Epithelial cell of alveolus of lung (primary cell): ENCODE measurements at places on chromosomes 7 and 10. TPM values are rescaled to one million over a fixed set of nuclear protein-coding genes. Genes with fewer than 3 reads are reported as not detected.

Gene ZNF655
- 29.2 and 89.8 TPM in 2 replicates for total RNA-seq

Gene RTKN2
- 1.7 and 2.7 TPM in 2 replicates for total RNA-seq

Gene AGBL3
- total RNA-seq, result 0.52 and 0.64 TPM in 2 replicates

Gene ALOX5
- under 0.01 and 0.08 TPM in 2 replicates for total RNA-seq

Gene ZNF716
- total RNA-seq, result not detected in 2 replicates

Gene KCND2
- total RNA-seq, result 1.7 and 2.6 TPM in 2 replicates

Gene ITGB8
- 6.7 and 39.1 TPM in 2 replicates for total RNA-seq

Gene STEAP1B
- 4.4 and 9.4 TPM in 2 replicates for total RNA-seq

Gene ELFN1
- under 0.01 TPM in 1 of 2 replicates, not detected in the other for total RNA-seq

Gene RNF148
- not detected in 2 replicates for total RNA-seq

Gene WNT2
- 0.13 and 42.6 TPM in 2 replicates for total RNA-seq

Gene OPN4
- total RNA-seq, result not detected in 2 replicates

Gene LIPK
- total RNA-seq, result not detected in 2 replicates

Gene SLC39A12
- not detected in 2 replicates for total RNA-seq

Gene FAM180A
- 3.6 TPM in 1 of 2 replicates, not detected in the other for total RNA-seq

Gene LRRTM3
- total RNA-seq, result 0.13 TPM in 1 of 2 replicates, not detected in the other

Gene PPA1
- total RNA-seq, result 122 and 169 TPM in 2 replicates

Gene BRAT1
- total RNA-seq, result 31.6 and 33.6 TPM in 2 replicates

Gene BLOC1S2
- total RNA-seq, result 32.7 and 60.9 TPM in 2 replicates

Gene GAD2
- not detected in 2 replicates for total RNA-seq

Gene C10orf67
- total RNA-seq, result 0.13 TPM in 1 of 2 replicates, not detected in the other

Gene OR2A42
- total RNA-seq, result not detected in 2 replicates

Gene LGI1
- total RNA-seq, result not detected in 2 replicates

Gene PKD2L1
- total RNA-seq, result not detected in 2 replicates

Gene TEX36
- not detected in 2 replicates for total RNA-seq

Gene VIPR2
- total RNA-seq, result 2.1 TPM in 1 of 2 replicates, not detected in the other

Gene ANKRD7
- 0.08 and 0.91 TPM in 2 replicates for total RNA-seq

Gene CNTNAP2
- 0.65 and 3.0 TPM in 2 replicates for total RNA-seq

Gene VSIR
- total RNA-seq, result 1.8 and 21.9 TPM in 2 replicates

Gene TMEM236
- not detected in 2 replicates for total RNA-seq
